Muscle of leg (tissue), 16 donors: ENCODE measurements at places on chromosomes 12 and 14. TPM values are rescaled to one million over a fixed set of nuclear protein-coding genes. Genes with fewer than 3 reads are reported as not detected.

GRCh38 chr12:50727466-50727865, 36.4 kb upstream of the ATF1 start:
- no peak for DNase-seq

GRCh38 chr12:42421844-42422779, 96.1 kb downstream of the PPHLN1 start:
- peak; percentile 73 for DNase-seq

DNA sequence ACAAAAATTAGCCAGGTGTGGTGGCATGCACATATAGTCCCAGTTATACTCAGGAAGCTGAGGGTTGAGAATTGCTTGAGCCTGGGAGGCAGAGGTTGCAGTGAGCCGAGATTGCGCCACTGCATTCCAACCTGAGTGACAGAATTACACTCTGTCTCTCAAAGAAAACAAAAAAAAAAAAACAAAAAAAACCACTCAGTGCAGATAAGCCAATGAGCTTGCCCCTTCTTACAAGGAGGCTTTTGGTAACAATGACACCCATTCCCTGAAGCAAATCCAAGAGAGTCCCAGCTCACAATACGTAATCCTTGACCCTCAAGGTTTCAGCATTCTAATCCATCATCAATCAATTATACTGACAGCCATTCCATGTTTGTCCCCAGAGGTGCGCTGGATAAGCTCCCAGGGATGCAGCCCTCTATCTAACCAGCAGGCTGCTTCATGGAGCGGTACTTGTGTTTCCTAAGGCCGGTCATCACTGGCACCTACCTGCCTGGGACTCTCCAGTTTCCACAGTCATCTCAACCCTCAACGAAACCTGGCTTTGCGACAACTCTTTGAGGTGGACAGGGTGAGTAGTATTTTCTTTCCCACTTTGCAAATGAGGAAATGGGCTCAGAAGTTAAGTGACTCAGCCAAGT, 12.4 kb downstream of the GCN1 start:
- DNase-seq, result no peak

- no peak for DNase-seq
Measured at GRCh38 chr12:50979369-50980052, 27.2 kb downstream of the HIGD1C start.

- DNase-seq, result no peak
Measured at GRCh38 chr14:47874350-47874749, 198.9 kb upstream of the MDGA2 start.

DNA sequence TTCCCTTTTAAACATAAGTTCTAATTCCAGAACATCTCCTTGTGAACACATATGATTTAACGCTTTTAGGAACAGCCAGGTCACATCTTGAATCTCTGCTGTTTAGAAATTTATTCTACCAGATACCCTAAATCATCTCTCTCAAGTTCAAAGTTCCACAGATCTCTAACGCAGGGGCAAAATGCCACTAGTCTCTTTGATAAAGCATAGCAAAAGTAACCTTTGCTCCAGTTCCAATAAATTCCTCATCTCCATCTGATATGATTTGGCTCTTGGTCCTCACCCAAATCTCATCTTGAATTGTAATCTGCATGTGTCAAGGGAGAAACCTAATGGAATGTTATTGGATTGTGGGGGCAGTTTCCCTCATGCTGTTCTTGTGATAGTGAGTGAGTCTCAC, 96.3 kb upstream of the PLEKHA5 start:
- DNase-seq, result no peak

- DNase-seq, result no peak
Measured at GRCh38 chr12:69509904-69510827, 40.0 kb downstream of the FRS2 start.

DNA sequence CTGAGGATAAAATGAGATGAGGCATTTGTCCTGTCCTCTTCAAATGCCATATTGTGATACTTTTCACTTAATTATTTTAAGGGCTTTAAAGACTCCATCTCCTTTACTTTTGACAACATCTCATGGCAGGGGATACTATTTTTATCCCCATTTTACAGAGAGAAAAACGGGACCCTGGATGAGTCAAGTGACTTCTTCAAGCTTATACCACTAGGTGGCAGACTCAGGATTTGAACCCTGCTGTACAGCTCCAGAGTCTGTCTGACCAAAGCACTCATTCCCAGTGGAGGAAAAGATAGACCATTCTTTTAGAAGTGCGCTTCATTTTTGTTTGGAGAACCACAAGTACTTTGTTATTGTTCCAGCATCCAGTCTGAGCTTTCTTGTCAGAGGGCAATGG, 1.7 kb upstream of the SMOC1 start:
- no peak for DNase-seq

DNA sequence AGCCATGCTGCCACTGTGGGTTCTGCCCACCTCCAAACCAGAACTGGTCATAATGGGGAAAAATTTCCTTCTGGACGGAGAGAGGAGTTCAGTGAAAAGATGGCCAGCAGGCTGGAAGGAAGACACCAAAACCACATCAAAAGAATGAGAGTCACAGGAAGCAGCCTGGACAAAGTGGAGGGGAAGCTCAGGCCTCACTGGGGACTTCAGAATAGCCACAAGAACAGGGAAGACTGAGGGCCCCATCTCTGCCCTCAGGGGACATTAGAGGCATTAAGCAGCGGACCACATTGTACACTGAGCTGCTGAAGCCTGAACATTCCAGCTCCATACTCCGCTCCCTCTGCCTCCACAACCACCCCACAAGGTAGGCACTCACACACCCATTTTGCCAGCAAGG, 119.6 kb upstream of the COCH start:
- no peak for DNase-seq

DNA sequence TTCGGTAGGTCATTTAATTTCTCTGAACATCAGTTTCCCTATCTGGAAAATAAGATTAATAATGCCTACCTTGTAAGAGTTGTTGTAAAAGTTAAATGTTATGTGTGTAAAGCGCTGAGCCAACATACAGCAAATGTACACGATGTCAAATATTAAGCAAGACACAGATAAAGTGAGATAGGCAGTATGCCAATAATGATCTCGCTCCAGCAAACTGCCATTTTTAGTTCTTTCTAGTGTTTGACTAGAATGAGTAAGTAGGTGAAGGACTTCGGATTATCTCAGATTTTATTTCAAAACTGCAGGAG, 840 bp downstream of the DHRS7 start:
- no peak for DNase-seq

- no peak for DNase-seq
Measured at GRCh38 chr12:62618930-62619329, 152.3 kb downstream of the MON2 start.

DNA sequence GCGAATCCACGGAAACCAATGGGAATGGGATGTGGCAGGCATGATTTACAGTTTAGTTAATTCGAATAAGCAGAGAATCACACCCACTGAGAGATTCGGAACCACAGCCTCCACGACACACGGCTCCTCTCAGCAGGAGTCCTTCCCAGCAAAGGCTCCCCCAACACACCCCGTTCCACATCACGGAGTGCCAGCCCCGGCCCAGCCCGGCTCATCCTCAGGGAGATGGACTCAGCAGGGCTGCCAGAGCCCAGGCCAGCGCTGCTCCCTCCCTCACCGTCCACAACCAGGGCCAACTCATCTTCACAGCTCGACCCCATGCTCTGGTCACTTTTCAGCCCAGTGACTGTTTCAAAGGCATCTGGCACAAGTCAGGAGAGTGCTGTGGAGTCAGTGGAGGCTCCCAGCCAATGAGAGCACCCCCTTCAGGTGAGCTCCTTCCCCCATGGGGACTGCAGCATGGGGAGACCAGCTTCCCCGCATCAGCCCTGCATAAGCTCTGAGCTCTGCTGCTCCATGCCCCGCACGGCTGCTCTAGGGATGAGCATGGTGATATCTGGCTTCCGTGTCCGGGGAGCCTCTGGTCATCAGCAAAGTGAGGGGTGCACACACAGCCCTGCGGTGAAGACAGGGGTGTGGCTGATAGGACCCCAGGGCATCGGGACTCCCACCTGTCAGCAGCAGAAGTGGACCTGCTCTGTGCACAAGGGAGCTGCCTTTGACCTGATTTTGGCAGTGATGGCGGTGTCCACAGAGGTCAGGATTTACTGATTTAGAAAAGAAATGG, 238.8 kb upstream of the SFSWAP start:
- DNase-seq, result no peak

DNA sequence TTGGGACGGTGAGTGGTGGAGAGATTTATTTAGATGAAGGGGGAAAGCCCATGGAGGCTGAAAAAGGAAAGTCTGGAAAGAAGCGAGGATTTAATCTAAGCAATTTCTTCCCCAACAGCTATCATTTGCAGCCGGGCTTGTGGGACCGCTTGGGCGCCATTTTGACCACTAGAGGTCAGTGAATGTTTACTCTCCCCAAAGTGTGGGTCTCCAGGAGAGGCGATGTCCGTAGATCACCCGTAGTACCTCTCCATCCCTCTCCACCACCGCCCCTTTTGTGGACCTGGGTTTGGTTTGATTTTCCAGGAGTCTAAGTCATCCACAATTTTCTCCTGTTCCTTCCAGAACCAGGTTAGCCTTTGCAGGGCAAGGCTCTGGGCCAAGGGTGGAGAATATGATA, 91.2 kb upstream of the PARP11 start:
- DNase-seq, result peak; percentile 32

- DNase-seq, result no peak
Measured at GRCh38 chr14:88864198-88864597, 39.7 kb downstream of the TTC8 start.

GRCh38 chr12:51970904-51971646, 19.6 kb downstream of the ACVR1B start:
- no peak for DNase-seq

DNA sequence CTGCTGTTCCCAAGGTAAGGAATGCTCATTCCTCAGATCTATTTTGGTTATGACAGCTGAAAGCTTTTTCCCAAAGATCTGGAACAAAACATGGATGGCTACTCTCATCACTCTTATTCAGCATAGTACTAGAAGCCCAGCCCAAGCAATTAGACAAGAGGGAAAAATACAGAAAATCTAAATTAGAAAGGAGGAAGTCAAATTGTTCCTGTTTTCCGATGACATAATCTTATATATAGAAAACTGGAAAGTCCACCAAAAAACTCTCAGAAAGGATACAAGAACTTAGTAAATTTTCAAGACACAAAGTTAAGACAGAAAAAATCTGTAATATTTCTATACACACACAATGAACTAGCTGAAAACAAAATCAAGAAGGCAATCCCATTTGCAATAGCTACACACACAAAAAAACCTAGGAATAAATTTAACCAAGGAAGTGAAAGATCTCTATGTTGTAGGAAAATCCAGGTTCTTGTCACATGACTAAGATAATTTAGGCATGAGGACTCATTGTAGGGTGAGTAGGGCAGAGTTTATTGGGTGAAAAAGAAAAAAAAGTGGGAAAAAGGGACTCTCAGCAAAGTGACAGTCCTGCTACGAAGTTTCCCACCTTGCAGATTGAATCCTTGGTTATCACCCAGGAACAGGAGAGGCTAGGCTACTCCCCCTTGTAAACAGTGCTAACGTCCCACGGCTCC, 28.6 kb upstream of the KLRB1 start:
- no peak for DNase-seq

- peak; percentile 80 for DNase-seq
Measured at GRCh38 chr12:115062741-115063140, 378.8 kb upstream of the TBX3 start.

GRCh38 chr14:63760014-63760413, 32.1 kb upstream of the SGPP1 start:
- peak; percentile 27 for DNase-seq

DNA sequence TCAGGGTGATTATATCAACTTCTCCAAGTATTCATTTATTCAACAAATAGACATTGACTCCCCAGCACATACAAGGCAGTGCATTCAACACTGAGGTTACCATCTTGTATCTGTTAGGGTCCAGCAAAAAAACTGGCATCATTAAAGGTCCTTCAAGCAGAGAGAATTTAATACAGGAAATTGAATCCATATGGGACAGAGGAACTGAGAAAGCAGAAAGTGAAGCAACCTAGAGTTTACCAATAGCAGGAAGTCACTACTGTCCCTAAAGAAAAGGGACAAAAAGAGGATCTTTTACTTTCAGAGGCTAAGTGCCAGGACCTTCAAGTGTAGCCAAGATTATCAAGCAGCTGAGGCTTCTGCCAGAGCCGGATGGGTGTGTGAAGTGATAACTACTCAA, 237.8 kb upstream of the TBX3 start:
- peak; percentile 70 for DNase-seq

OR6C2 gene
- not detected for total RNA-seq

E2F7 gene
- total RNA-seq, result 3.1 TPM

OLR1 gene
- 0.13 TPM for total RNA-seq

LLPH gene
- total RNA-seq, result 19.6 TPM

ADCK1 gene
- total RNA-seq, result 2.8 TPM

NOVA1 gene
- 7.9 TPM for total RNA-seq

OR6C6 gene
- not detected for total RNA-seq

B3GNT4 gene
- 0.04 TPM for total RNA-seq

DDX51 gene
- 5.7 TPM for total RNA-seq

KRT77 gene
- not detected for total RNA-seq
